G401 (cell line): ENCODE measurements at places on chromosomes 3 and 15. TPM values are rescaled to one million over a fixed set of nuclear protein-coding genes. Genes with fewer than 3 reads are reported as not detected.

The ATP2B2 gene
- total RNA-seq: not detected in 2 replicates

The PPP4R2 gene
- total RNA-seq: 61.8 and 93.8 TPM in 2 replicates

The TOP2B gene
- 63.3 and 122 TPM in 2 replicates for total RNA-seq

The GRM7 gene
- not detected in 2 replicates for total RNA-seq

The TRPM1 gene
- total RNA-seq: 3.2 TPM in 1 of 2 replicates, not detected in the other

The ZMYND10 gene
- total RNA-seq: 10.1 TPM in 1 of 2 replicates, not detected in the other

The STRC gene
- not detected in 2 replicates for total RNA-seq

The HACL1 gene
- 15.0 and 17.4 TPM in 2 replicates for total RNA-seq

The GYG1 gene
- 120 and 135 TPM in 2 replicates for total RNA-seq

The BUB1B gene
- 64.4 and 86.8 TPM in 2 replicates for total RNA-seq

The GOLGA6L1 gene
- total RNA-seq: not detected in 2 replicates

The WDR72 gene
- not detected in 2 replicates for total RNA-seq
